ENCODE measurements at places on chromosomes 3 and 15.

- peak; percentile 83 for DNase-seq
Measured at GRCh38 chr3:32176989-32177701, 61.3 kb upstream of the CMTM8 start.

GRCh38 chr15:74259292-74259648, 23.1 kb downstream of the CCDC33 start:
- DNase-seq, result no peak

GRCh38 chr3:34374521-34374920, 576.1 kb downstream of the PDCD6IP start:
- DNase-seq, result peak; percentile 5

GRCh38 chr15:38412466-38412865, 41.5 kb upstream of the FAM98B start:
- no peak for DNase-seq

DNA sequence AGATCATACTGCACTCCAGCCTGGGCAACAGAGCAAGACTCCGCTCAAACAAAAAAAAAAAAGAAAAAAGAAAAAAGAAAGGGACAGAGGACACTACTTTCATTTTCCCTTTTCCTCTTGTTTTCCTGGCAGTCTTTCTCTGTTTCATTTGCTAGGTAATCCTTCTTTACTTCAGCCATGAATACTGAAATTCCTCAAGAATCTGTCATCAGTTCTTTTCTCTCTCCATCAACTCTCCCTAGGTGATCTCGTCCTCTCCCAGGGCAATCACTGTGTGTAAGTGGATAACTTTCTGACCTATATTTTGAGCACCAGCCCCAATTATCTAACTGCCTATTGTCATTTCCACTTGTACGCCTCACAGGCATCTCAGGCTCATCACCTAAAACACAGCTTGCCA, 51.5 kb downstream of the TTC23 start:
- no peak for DNase-seq

GRCh38 chr15:94069844-94070243, 161.5 kb upstream of the MCTP2 start:
- DNase-seq, result no peak

- no peak for DNase-seq
Measured at GRCh38 chr15:27361438-27361837, 390.5 kb downstream of the GABRG3 start.

GRCh38 chr3:141462176-141462859, 24.5 kb upstream of the RASA2 start:
- DNase-seq, result no peak

GRCh38 chr3:5607581-5607980, 420.1 kb downstream of the EDEM1 start:
- DNase-seq, result no peak

- DNase-seq, result no peak
Measured at GRCh38 chr3:107412376-107412775, 35.1 kb downstream of the CCDC54 start.

All from SK-MEL-5 (cell line).